Thymus (tissue), 14 donors: ENCODE measurements at places on chromosomes 6 and 20. TPM values are rescaled to one million over a fixed set of nuclear protein-coding genes. Genes with fewer than 3 reads are reported as not detected.

The SUMO4 gene
- 0.25 TPM for polyA plus RNA-seq

The R3HDML gene
- 0.05 TPM for polyA plus RNA-seq

The CFAP61 gene
- 0.23 TPM for polyA plus RNA-seq

The MYLK4 gene
- polyA plus RNA-seq, result 0.52 TPM

The GJA1 gene
- 43.7 TPM for polyA plus RNA-seq

The CLPSL1 gene
- 0.14 TPM for polyA plus RNA-seq

The SLC22A16 gene
- 1.0 TPM for polyA plus RNA-seq

The MAS1 gene
- polyA plus RNA-seq, result 0.02 TPM
